Stomach (tissue), 19 donors: ENCODE measurements at places on chromosomes 2 and 18. TPM values are rescaled to one million over a fixed set of nuclear protein-coding genes. Genes with fewer than 3 reads are reported as not detected.

DNA sequence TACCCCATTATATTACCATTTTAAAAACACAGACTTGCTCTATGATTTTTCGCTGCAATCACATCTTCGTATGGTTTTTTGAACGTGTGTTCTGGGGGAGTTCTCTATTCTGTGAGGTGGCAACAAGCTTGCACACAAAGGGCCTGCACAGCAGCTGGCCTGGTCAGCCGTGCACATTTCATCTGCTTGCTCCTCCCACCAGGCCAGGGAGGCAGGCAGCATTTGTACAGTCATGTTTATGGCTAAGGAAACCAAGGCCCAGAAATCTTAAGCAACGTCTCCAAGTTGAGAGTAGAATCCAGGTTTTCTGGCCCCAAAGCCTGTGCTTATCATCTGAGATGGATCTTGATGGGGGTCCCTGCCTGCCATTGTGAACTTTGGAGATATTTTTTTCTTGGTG is 106.4 kb upstream of the SMIM21 start:
- H3K4me1 ChIP-seq: no peaks in the 10 kb centered on the region
- H3K4me3 ChIP-seq: no peak overlapping the region
- no peak for DNase-seq

- no peak for DNase-seq
- H3K27ac ChIP-seq: no peak overlapping the region
- H3K4me1 ChIP-seq: no peaks in the 10 kb centered on the region
- no peaks in the 10 kb centered on the region for H3K36me3 ChIP-seq
- no peaks in the 10 kb centered on the region for H3K27me3 ChIP-seq
Observed at GRCh38 chr2:220241423-220241822, 614.0 kb downstream of the SLC4A3 start.

DNA sequence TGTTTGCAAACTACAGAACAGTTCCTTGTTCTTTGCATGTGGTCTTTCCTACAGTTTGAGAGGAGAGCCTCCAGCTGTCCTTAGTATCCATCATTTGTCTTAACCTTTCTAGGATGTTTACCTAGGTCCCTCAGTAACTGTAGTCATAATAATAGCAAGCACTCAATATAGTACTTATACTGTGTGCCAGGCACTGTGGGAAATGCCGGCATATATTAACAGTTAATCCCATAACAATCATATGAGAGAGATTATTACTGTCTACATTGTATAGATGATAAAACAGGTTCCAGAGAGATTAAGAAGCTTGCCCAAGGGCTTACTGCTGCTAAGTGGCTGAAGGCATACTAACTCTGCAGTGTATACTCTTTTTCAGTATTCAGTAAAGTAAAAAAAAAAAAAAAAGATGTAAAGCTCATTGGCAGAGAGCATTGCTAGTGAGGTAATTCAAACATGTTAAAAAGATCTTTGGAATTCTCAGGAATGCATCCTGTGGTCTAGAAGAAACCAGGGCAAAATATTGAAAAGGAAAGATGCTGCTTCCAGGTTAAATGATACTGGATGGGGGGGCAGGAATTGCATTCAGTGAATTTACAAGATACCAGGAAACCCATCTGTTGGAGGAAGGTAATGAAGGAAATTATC is 72.3 kb downstream of the SPTBN1 start:
- H3K27me3 ChIP-seq: no peaks in the 10 kb centered on the region
- H3K4me1 ChIP-seq: peaks cover 61% of the 10 kb centered on the region
- no peak for DNase-seq

- no peaks in the 10 kb centered on the region for H3K4me1 ChIP-seq
- no peak overlapping the region for H3K4me3 ChIP-seq
- no peaks in the 10 kb centered on the region for H3K27me3 ChIP-seq
- H3K36me3 ChIP-seq: peaks cover 12% of the 10 kb centered on the region
Observed at GRCh38 chr2:201452922-201453643, 1.5 kb downstream of the STRADB start.

DNA sequence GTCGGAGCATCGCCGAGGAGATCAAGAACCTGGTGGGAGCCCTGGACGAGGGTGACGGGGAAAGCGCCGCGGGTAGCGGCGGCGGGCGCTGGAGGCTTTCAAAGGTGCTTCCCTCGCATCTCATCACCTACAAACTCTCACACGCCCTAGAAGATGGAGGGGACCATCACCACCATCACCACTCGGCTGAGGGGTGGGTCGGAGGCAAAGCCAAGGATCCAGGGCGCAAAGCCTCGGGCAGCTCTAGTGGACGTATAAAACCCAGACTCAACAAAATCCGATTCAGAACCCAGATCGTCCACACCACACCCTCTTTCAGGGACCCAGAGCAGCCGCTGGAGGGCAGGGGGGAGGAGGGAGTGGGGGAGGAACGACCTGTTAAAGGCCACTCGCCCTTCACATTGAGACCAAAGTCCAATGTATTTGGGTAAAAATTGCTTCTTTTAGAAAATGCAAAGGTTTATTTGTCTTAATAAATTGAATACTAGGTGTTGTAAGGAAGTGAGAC is 1.5 kb downstream of the SOWAHC start:
- peaks cover 56% of the 10 kb centered on the region for H3K4me1 ChIP-seq
- H3K36me3 ChIP-seq: no peaks in the 10 kb centered on the region
- H3K4me3 ChIP-seq: peak overlapping the region; percentile 89
- H3K27me3 ChIP-seq: peaks cover 13% of the 10 kb centered on the region

DNA sequence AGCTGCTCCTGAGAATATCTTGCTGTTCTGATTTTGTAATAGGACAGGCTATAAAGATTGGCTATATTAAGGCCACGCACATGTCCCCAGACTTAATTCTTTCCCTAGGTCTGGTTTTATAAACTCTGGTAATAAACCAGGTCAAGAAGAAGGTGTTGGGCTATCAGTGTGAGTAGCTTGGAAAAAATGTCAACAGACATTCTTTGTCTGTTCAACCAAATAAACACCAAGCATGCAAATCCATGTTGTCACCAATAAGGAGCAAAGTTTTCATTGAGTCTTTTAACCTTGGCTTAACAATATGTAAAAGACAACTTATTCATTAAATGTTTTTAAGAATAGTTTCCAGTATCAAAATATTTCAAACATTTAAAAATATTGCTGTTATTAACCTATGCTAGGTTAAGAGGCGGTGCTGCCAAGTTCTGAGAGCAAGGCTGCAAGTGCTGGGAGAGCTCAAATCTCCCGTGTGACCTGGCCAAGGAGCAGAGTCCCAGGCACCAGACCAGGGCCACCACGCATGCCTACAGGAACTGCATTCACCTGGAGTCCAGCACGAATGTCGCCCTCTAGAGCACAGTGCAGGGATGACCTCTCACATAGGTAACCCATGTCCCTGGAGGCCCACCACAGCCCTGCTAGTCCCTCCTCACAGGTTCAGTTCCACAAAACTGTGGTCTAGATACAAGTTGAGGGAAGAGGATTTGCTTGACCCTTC is 120.5 kb upstream of the POU3F3 start:
- H3K4me1 ChIP-seq: no peaks in the 10 kb centered on the region
- no peak overlapping the region for H3K27ac ChIP-seq
- no peak for DNase-seq
- H3K4me3 ChIP-seq: no peak overlapping the region
- H3K27me3 ChIP-seq: no peaks in the 10 kb centered on the region
- no peaks in the 10 kb centered on the region for H3K36me3 ChIP-seq

- no peaks in the 10 kb centered on the region for H3K36me3 ChIP-seq
- peaks cover 15% of the 10 kb centered on the region for H3K4me1 ChIP-seq
- H3K27me3 ChIP-seq: no peaks in the 10 kb centered on the region
- no peak for DNase-seq
- no peak overlapping the region for H3K4me3 ChIP-seq
Observed at GRCh38 chr2:233689031-233689430, 3.7 kb upstream of the UGT1A6 start.

DNA sequence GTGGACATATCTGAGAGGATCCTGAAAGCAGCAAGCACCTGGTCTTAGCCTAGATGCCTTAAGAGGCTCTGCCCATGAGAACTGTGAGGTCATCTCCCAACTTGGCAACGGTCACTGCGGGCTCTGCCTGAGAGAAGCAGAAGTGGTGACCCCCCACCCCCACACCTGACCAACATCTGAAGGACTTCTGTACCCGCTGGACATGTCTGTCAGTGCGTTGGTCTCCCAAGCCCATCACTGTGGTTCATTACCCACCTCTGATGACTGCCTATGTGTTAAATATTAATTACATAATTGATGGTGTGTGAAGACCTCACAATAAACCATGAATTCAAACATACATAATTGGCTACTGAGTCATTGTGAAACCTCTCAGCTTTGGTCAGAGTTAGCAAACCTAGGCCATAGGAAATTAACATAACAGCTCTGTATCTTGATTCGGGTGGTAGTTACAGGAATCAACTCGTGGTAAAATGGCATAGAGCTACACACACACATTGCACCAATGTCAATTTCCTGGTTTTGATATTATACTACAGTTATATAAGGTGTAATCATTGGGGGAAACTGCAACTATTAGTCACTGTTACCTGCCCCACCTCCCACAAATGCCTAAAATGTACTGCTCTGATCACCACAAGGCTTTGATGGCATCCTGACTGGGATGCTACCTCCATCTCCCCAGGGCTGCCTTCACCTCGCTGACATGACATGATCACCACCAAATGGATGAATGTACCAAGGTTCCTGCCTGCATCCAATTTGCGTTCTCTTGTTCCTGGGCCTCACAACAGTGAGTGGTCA is 4.3 kb upstream of the GALNT1 start:
- DNase-seq: no peak
- peaks cover 3% of the 10 kb centered on the region for H3K4me1 ChIP-seq
- H3K36me3 ChIP-seq: no peaks in the 10 kb centered on the region
- H3K27ac ChIP-seq: no peak overlapping the region

DNA sequence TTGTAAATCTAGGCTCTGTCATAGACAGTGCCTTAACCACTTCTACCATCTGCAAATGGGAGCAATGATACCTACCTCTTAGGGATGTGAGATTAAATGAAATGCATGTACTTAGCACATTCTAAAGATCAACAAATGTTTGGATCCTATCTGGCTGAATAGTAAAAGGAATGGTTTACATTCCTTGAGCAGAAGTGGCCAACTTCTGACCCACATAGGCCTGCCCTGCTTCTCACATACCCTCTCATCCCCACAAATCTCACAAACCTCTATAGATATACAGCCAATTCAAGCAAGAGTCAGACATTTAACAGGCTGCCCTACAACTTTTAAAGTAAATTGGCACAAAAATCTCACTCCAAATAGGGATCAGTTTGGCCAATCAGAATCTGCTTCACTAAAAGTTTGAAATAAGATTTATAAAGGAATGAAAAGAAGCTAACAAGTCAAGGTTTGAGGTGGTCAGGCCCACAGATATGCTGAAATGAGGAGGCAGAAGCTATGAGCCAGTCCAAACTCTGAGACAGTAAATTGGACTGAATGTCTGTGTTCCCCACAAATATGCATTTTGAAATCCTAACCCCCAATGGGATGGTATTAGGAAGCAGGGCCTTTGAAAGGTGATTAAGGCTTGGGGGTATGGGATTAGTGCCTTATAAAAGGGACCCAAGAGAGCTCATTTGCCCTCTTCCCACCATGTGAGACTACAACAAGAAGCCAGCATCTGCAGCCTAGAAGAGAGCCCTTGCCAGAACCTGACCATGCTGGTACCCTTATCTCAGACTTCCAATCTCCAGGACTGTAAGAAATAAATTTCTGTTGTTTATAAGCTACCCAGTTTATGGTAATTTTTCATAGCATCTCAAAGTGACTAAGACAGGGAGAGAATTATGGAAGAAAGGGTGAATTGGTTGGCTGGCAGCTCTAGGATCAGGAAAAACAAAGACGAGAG is 227.8 kb upstream of the RBMS1 start:
- H3K36me3 ChIP-seq: no peaks in the 10 kb centered on the region
- H3K4me1 ChIP-seq: no peaks in the 10 kb centered on the region
- DNase-seq: no peak
- no peaks in the 10 kb centered on the region for H3K27me3 ChIP-seq
- H3K4me3 ChIP-seq: no peak overlapping the region

GRCh38 chr2:12721566-12722446 is 5.1 kb downstream of the TRIB2 start:
- H3K4me1 ChIP-seq: peaks cover 44% of the 10 kb centered on the region
- H3K27ac ChIP-seq: no peak overlapping the region
- peaks cover 29% of the 10 kb centered on the region for H3K36me3 ChIP-seq
- peak; percentile 34 for DNase-seq

DNA sequence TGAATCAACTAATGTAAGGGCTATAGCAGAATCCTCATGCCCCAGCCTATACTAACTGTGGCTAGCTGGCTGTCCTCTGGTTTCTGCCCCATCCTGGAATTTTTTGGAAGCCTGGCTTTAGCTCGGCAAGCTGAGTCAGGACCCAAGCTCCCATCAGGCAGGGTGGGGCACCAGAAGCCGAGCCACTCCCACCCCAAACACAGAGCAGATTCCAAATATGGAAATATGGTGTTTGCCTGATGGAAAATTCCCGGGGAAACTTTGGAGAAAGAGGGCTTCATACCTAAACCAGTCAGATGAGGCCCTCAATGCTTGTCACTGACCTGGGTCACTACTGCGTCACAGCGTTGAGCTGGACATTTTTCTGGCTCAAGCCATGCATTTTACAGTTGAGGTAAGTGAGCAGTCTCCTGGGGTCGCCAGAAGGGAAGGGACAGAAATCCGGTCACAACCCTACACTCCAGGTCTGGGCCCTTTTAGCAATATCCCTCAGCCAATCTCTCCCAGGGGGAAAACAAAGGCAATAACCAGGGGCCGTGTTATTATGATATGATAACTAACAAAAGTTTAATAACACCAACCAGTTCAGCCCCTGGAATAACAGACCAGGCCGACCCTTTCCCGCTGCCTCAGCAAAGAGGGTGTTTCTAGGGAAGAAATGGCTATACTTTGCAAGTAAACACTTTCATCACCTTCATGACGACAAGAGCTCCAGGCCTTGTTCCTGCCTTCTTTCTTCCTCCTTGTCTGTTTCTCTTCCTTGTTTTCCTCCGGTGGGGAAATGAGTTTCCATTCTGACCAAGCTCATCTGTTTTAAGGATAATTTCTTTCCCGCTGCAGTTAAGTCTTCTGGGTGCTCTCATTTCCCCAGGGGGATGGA is 37.7 kb downstream of the PSD4 start:
- H3K27me3 ChIP-seq: no peaks in the 10 kb centered on the region
- H3K36me3 ChIP-seq: no peaks in the 10 kb centered on the region
- H3K27ac ChIP-seq: peak overlapping the region; percentile 67
- H3K4me3 ChIP-seq: no peak overlapping the region
- H3K4me1 ChIP-seq: peaks cover 34% of the 10 kb centered on the region

DNA sequence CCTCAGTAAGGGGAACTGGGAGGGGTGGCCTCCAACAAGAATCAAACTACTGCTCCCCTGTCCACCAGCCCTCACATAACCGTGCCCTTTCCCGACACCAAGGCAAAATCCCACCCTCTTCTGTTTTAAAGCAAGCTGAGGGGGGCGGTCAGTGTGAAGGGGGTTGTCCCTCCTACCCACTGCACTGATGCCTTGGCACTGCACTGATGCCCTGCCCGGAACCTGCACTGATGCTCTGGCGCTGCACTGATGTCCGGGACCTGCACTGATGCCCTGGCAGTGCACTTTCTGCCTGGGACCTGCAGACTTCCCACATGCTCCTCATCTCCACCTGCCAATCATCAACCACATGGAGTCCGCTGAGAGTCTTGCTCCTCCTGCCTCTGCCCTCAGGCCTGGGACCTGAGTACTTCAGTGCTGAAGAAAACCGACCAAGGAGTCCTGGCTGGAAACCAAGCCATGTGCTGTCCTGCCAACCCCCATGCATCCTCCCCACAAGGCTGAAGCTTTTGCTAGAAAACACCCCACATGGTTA is 179.5 kb downstream of the SMAD2 start:
- peaks cover 39% of the 10 kb centered on the region for H3K27me3 ChIP-seq
- H3K4me1 ChIP-seq: no peaks in the 10 kb centered on the region
- peak; percentile 16 for DNase-seq
- H3K4me3 ChIP-seq: no peak overlapping the region

The NT5DC4 gene
- total RNA-seq: not detected

The MROH2A gene
- not detected for total RNA-seq

The GPR45 gene
- not detected for total RNA-seq

The CD8A gene
- 1.3 TPM for total RNA-seq

The ITPRIPL1 gene
- not detected for total RNA-seq

The STK11IP gene
- total RNA-seq: 17.1 TPM
